NCI-H1436 (cell line): ENCODE measurements at places on chromosomes 3 and 15.
A peak's percentile ranks its signal among the peaks of the same experiment; 100 is the strongest.

- no peak for DNase-seq
Observed at GRCh38 chr3:129557548-129557894, 14.5 kb downstream of the H1-8 start.

DNA sequence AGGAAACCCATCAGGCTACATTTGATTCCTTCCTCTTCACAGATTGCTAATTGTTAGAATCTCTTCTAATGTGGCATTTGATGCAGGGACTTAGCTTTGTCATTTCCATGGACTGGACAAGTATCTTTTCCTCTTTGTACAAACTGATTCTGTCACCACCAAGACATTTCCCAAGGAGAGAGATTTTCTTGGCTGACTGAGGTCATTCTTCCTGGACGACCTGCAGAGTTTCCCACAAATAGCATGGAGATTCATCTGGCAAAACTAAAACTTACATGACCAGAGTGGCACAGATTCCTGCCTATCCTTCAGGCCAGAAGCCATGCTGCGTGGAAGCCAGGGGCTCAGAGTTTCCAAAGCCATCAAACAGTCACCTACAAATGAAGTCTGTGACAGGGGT, 269.2 kb upstream of the LRTM1 start:
- DNase-seq, result no peak

DNA sequence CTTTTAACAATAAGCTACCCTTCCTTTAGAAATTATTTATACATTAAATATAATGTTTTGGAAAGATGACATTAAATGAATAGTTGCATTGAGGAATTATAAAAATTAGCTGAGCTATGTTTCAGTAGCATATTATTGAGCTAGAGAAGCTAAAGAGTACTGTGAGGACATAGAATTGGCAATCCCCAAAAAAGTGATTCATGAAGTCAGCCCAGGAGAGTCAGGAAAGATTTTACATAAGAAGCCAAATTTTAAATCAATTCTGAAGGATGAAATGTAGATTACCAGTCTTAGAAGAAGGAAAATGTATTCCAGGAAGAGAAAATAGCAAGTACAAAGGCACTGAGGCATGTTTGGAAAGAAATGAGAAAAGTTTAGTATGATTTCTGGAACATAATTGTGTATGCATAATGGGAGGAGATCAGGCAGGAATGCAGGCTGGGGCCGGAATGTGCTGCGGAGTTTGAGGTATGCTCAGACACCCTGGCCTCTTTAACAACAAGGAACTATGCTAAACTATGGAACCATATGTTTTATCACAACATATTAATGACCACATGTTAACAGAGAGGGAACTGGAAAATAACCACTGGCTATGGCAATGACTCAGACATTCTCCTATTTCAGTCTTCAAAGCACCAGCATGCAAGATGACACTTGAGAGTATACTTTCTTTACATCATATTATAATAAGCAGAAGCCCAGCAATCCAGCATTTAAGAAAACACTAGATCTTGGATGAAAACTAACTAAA, 103.3 kb upstream of the COL8A1 start:
- no peak for DNase-seq

GRCh38 chr3:148226246-148226645, 471.5 kb upstream of the AGTR1 start:
- DNase-seq, result no peak

DNA sequence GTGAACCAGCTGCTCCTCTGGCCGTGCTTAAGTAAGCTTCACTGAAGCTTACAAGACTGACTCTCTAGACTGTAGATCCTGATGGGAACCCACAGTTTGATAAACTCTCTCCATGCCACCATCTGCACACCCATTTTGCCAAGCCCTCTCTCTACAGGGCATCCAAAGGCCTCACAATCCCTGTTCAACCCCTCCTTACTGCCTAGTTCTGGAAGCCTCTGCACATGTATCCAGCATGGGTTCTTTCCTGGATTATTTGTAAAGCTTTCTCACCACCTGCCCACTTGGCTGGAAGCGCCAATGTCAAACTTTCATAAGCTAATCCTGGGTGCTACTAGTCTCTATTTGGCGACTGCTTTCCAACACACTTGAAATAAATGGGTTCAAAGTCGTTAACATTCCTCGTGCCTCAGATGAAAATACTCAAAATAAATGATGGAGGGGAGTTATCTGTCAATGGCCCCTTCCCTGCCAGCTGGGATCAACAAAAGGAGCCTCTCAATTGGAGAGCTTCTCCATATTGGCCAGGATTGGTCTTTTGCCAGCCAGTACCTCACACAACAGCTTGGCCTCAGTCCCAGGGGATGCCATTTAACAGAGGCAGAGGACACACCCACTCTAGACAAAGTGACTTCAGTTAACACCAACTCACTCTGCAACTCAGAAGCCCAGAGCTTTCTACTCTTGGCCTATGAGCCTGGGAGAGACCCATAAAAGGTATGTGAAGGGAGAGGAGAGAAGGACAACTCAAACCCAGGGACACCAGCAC, 48.1 kb downstream of the SH3BP5 start:
- peak; percentile 76 for DNase-seq

GRCh38 chr15:94231723-94232468, 535 bp downstream of the MCTP2 start:
- DNase-seq, result no peak

DNA sequence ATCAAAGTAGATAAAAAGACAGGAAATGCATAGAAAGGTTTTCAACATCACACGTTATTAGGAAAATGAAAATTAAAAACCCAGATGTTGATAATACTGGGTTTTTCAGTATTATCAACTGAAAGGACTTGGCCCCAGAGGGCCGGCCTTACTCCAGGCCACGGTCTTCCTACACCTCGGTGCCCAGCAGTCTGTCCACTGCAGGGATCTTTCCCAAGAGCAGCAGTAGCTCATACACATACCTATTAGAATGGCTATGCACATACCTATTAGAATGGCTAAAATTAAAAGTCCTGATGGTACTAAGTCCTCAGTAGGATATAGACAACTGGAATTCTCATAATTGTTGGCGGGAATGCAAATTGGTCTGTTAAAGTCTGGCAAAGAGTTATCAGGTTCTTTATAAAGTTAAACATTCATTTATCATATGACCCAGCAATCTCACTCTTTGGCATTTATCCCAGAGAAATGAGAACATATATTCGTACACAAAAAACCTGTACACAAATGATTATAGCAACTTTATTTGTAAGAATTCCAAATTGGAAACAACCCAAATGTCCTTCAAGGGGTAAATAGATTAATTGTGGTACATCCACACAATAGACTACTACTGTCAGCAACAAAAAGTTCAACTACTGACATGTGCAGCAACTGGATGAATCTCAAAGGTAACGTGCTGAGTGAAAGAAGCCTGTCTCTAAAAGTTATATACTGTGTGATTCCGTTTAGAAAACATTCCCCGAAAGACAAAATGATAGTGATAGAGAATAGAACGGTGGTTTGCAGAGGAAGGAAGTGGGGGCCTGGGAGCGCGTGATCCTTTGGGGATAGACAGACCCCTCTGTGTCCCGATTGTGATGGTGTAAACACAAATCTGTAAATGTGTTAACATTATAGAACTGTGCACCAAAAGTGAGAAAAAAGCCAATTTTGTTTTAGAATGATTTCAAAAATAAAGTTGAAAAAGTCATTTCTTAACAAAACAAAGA, 62.3 kb downstream of the MCTP2 start:
- DNase-seq, result no peak

DNA sequence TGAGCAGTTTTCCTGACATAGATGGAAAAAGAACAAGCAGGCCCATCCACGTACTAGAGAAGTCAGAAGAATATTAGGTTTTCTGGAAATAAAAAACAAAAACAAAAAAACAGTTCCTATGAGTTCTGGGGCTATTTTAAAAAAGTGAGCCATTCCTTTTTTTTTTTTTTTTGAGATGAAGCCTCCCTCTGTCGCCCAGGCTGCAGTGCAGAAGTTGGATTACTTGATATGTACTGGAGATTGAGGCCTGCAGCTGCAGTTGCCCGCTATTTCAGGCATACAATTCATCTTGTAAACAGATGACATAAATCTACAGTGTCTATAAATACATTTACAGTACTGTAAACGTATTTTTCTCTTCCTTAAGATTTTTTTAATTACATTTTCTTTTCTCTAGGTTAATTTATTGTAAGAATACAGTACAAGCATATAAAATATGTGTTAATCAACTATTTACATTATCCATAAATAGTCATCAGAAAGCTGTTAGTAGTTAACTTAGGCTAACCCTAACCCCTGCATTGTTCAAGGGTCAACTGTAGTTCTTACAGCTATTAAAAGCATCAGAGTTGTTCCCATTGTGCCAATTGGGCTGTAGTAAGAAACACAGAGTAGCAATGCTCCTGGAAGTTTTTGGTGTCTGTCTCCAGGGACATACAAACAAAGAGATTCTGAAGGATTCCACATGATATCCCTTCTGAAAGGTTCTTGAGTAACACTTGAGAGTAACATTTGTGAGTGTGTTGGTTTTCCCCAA, 11.2 kb upstream of the ACTL6A start:
- DNase-seq, result no peak

DNA sequence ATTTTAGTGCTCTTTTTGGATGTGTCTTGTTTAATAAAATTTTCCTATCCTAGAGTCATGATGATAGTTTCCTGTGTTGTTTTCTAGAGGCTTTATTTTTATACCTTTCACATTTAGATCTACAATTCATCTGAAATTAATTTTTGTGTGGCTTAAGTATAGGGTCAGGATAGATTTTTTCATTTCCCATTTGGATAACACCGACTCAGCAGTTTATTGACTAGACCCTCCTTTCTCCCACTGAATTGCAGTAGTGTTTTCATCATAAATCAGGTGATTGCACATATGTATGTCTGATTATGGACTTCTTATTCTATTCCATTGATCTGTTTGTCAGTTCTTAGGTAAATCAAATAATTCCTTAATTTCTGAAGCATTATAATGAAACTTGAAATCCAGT, 10.4 kb downstream of the PRR23A start:
- DNase-seq, result no peak

- no peak for DNase-seq
Observed at GRCh38 chr15:96107916-96108315, 222.6 kb upstream of the NR2F2 start.

GRCh38 chr3:147797095-147797494, 387.9 kb downstream of the ZIC1 start:
- DNase-seq, result peak; percentile 93

- DNase-seq, result no peak
Observed at GRCh38 chr15:78364233-78364632, 24.1 kb downstream of the CRABP1 start.

DNA sequence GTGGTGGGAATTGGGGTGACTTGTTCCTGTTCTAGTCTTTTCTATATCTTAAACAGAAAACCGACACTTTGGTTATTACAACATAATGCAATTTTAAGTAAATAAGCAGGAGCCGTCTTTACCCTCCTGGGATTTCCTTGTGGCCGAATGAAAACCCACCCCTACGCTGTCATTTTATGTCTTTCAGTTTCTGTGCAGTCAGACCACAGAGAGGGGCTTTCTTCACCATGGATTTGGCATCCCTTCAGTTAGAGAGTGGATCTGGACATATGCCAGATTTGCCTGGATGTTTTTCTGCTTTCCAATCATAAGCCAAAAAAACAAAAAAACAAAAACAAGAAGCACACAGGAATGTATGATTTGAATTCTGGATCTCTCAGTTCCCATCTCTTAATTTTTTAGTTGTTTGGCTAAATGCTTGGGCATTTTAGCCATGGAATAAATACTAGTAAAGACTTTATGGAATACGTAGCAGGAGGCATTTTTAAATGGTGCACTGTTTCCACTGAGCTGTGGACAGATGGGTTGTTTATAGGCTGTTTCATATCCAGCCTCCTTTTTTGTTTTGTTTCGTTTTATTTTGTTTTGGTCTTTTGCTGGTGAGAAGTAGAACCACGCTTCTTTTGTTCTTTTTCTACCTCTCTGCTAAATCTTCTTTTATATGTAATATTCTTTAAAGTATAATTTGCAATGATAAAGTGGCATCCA, 272.9 kb downstream of the FEZF2 start:
- no peak for DNase-seq

GRCh38 chr3:41898631-41899030, 63.3 kb downstream of the ULK4 start:
- DNase-seq, result no peak

GRCh38 chr15:87687523-87687870, 569.0 kb downstream of the NTRK3 start:
- DNase-seq, result no peak

DNA sequence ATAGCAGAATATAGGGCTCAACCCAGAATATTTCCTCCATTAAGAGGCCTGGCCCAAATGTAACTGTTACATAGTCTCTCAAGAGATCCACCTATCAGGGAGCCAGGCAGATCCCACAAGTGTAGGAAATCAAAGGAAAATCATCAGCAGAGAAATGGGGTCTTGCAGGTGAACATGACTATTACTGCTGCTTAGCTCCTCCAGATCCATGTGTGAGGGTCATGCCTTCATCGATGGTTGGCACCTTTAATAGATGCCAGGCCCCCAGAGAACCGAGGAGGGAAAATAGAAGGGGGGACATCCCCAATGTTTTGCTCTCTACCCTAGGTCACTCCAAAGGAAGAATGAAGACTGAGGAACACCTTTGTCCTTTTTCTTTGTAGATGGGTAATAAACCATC, 1029.9 kb upstream of the CADM2 start:
- no peak for DNase-seq

DNA sequence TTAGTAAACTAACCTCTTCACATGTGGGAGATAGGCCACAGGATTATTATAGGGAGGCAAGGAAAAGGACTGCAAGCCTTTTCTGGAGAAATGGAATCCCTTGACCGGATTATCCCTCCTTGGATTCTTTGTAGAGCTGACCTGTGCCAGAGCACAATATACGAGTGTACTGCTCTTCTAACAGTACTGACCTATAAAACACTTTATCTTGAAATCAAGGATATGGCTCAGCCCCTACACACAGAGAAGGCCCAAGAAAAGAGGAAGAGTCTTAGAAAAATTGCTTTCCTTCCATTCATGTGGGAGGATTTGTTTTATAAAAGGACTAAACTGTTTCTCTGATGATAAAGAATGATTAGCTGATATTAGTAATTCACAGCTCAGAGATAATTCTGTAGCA, 42.2 kb downstream of the DMXL2 start:
- DNase-seq, result no peak

DNA sequence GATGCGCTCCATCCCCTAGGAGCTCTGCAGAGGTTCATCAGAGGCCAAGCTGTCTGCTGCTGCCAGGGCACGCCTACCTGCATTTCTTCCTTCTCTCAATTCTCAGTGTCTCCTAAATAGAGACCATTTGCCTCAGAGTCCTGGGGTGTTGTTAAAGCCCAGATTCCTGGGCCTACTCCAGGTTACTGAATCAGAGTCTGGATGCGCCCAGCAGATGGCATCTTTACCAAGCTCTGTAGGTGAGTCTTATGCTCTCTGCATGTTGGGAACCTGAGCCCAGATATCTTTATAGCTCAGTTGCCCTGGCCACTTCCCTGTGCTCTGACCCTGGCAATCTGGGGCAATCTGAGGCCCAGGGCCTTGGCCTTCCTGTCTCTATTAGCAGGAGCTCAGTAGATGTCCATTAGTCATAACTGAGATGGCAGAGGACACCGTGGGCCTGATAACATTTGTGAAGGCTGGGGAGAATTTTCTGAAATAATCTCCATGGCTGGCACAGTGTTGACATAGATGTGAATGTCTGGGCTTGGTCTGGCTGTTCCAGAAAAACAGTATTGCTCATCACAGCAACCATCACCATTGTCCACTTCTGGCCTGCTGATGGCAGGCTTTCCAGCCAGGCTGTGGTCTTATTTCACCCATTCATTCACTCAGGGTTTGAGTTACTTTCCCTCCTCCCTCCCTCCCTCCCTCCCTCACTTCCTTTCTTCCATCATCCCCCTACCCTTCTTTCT, 13.3 kb upstream of the RBP1 start:
- DNase-seq, result no peak

- no peak for DNase-seq
Observed at GRCh38 chr3:150867434-150867833, 37.8 kb downstream of the MINDY4B start.

- DNase-seq, result no peak
Observed at GRCh38 chr15:99614749-99615288, 49.0 kb downstream of the MEF2A start.
